ENCODE measurements at places on chromosomes 2 and 18. TPM values are rescaled to one million over a fixed set of nuclear protein-coding genes. Genes with fewer than 3 reads are reported as not detected.

GRCh38 chr2:64869126-64869525 is 120.1 kb upstream of the SLC1A4 start:
- DNase-seq: no peak

GRCh38 chr18:36297417-36298125 is at the start of gene FHOD3:
TSS of gene FHOD3 (plus strand) at chr18:36297713. CDS start at chr18:36297836, 123 bp downstream.
- DNase-seq: peak; percentile 36

DNA sequence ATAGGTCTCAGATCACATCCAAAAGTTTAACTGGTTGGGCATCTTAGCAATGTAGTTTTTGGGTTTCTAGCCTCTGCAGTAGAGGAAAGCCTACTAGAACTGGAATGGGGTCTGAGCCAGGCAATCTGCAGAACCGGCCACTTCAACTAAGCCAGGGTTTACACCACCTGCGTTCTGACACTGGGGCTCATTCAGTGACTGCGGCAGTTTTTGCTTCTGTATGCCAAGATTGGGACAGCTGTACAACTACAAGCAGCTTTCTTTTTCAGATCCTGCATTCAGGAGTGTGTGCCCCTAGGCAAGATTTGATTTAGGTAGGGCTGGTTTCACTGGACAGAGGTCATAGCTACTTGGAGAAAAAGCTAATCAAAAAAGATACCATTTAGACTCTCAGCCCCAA is 43.7 kb upstream of the IGFBP5 start:
- DNase-seq: no peak

GRCh38 chr18:8766559-8767293 is 61.4 kb downstream of the MTCL1 start:
- DNase-seq: no peak

DNA sequence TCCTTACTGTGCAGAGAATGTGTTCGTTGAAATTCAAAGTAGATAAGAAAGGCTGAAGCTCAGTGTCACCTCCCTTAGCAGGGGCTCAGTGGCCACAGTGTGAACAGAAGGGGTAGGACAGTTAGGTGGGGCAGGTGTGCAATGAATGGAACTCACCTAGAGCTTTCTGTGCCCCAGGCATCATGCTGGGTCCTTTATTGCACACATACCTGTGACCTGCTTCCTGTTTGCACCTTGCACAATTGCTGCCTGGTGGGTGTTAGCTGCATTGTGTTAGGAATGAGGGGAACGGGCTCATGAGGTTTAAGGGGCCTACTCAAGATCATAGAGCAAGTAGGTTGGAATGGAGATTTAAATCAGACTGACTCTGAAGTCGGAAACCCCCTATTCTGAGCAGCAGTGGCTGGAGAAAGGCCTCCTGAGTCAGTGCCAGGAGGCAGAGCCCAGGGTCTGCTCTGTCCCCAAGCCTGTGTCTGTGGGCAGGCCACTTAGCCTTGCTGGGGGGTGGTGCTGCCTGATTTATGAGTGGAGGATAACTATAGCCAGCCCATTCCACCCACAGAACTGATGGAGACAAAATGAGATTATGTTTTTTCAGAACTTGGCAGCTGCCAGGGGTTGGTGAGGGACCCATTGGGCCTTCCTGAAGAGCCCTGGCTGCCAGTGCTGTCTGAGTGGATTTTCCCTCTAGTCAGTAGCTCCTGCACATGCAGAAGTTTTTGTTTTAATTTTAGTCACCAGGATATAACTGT is 76.2 kb downstream of the NPAS2 start:
- DNase-seq: no peak

DNA sequence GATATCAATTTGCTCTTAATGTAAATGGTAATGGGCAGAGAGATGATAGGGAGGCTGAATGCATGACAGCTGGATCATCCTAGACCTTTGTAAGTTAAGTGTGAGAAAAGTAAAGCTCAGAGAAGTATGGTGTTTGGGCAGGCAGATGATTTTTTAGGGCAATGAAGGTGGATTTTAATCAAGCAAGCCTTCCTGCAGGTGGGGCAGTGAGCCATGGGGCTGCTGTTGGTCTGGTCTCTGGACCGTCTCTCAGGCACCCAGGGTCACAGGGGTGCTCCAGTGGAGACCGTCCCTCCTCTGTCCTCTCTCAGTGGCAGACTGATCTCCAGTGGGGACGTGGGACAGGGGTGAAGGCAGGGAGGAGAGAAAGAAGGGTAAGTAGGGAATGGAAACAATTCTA is 69.8 kb upstream of the STK17B start:
- no peak for DNase-seq

- no peak for DNase-seq
Measured at GRCh38 chr2:175147186-175147585, 20.8 kb downstream of the ATF2 start.

- DNase-seq: no peak
Measured at GRCh38 chr2:190948671-190949070, 65.3 kb downstream of the STAT1 start.

DNA sequence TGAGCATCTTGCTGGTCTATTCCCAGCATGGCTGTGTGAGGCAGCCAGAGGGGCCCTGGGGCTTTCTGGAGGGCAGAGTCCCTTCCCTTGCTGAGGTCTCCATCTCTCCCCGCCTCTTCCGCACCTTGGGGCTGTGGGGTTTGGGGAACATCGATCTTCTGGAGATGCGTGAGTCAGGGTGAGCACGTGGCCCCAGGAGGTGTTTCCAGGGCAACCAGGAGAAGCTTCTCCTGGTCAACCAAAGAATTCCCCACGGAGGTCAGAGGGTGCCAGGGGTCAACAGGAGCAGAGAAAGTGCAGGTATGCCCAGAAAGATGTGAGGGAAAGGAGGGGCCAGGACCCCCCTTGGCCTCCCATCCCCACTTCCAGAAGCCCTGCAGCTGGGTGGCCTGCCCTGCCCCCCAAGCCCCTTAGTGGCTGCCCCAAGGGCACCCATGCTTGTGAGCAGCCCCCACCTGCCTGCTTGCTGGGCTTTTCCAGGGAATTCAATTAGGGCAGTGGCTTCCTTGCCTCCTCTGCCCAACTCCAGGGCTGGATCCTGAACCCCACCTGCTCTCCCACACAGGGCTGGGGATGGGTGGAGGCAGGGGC is 2.8 kb upstream of the PROM2 start:
- DNase-seq: peak; percentile 15

DNA sequence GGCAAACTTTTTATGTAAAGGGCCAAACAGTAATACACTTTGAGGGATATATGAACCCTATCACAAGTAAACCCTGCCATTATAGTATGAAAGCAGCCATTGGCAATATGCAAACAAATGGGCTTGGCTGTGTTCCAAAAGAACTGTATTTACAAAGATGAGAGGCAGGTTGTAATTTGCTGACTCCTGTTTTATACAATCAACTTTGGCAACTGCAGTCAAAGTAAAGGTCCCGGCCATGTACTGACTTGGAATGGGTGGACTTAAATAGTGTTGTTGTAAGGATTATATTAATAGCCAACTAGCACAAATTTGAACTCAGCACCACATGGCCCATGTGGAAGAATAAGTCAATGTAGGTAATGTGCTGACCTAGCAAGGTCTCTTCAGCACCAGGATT is 223.4 kb downstream of the WDPCP start:
- no peak for DNase-seq

DNA sequence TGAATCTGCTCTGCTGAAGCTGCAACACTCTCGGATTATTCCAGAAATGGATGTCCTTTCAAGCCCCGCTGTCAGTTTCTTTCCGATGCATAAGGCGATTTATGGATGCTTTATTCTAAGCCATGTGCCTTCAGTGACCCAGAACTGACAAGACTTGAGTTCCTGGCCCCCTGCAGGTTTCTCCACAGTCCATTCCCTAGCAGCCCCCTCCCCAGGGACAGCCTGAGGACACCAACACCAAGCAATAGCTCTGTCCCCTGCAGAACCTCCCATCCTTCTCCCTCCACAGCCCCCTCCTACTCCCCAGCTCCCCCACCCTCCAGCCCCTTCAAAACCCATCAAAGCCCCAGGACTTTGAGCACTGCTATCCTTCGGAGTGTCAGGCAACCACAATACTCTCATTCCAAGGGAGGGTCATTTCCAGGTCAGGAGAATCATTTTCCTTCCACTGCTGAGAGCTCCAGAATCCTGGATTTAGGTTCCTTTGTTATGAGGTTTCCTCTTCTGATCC is 24.6 kb upstream of the SPP2 start:
- DNase-seq: no peak

DNA sequence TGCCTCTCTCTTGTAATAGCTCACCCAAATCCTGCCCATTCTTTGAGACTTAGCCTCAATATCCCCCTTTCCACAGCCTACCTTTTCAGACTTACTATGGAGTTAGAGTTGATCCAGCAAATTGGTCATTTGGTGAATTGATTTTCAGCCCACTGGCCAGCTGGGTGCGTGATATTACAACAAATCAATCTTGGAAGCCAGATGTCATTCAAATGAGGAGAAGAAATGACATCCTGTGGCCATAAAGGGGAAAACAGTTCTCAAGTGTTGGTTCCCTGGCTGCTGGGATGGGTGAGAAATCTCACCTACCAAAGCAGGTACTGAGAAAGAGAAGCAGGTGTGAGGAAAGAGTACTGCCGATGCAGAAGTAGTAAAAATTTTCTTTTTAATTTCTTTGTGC is 36.7 kb upstream of the FOXI3 start:
- DNase-seq: no peak

DNA sequence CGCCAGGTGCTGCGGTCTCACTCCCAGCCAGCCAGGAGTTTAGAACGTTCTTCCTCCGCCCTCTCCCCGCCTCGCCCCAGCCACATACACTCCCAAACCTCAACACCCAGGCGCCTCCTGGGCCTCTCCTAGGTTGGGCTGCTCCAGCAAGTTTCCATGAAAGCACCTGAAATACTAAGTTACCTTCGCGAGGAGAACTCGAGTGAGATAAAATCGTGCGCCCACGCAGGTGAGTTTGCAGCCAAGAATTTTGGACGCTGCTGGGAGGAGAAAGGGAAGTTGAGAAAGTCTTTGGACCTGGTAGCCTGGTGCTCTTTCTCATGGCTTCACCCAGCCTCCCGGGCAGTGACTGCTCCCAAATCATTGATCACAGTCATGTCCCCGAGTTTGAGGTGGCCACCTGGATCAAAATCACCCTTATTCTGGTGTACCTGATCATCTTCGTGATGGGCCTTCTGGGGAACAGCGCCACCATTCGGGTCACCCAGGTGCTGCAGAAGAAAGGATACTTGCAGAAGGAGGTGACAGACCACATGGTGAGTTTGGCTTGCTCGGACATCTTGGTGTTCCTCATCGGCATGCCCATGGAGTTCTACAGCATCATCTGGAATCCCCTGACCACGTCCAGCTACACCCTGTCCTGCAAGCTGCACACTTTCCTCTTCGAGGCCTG is at the start of gene GPR39:
TSS of gene GPR39 (plus strand) at position 83 of the 673 bp plus-strand sequence.
- DNase-seq: no peak

- no peak for DNase-seq
Measured at GRCh38 chr18:9330419-9330818, 4.2 kb upstream of the TWSG1 start.

GRCh38 chr2:54310311-54310710 is 54.3 kb upstream of the TSPYL6 start:
- no peak for DNase-seq

GRCh38 chr2:3131636-3132326 is 245.8 kb downstream of the EIPR1 start:
- no peak for DNase-seq

- peak; percentile 39 for DNase-seq
Measured at GRCh38 chr2:70523996-70524965, 29.3 kb downstream of the TGFA start.

GRCh38 chr2:236932831-236933361 is 152.8 kb upstream of the COPS8 start:
- no peak for DNase-seq

DNA sequence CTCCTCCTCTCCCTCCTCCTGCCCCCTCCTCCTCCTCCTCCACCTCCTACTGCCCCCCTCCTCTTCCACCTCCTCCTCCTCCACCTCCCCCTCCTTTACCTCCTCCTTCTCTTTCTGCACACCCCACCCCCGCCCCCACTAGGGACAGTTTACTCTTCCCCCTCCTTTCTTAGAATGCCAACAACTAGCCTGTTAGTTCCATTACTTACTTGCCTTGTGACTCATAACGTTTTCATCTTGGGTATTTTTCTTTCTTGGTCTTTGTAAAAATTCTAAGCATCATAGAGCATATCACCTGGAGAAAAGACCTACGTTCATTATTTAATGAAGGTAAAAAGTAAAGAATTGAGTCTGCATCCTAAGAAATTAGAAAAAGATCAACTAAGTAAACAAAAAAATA is 165.3 kb downstream of the NEDD4L start:
- DNase-seq: no peak

- no peak for DNase-seq
Measured at GRCh38 chr2:156517419-156517818, 81.2 kb downstream of the GPD2 start.

- DNase-seq: no peak
Measured at GRCh38 chr2:238081150-238081549, 19.0 kb upstream of the ESPNL start.

The KDM3A gene
- 94.7 TPM for total RNA-seq

The AKAIN1 gene
- not detected for total RNA-seq

The FAM117B gene
- 22.1 TPM for total RNA-seq

The SERPINB13 gene
- total RNA-seq: not detected

The CELF4 gene
- total RNA-seq: not detected

The MARCHF4 gene
- not detected for total RNA-seq

The MAL gene
- total RNA-seq: 184 TPM

The LAMA3 gene
- total RNA-seq: 0.19 TPM

The NEU4 gene
- not detected for total RNA-seq

The MAPK4 gene
- total RNA-seq: not detected

The LYPD6 gene
- not detected for total RNA-seq

The GRB14 gene
- not detected for total RNA-seq

Data from activated naive CD8-positive, alpha-beta T cell treated with anti-CD3 and anti-CD28 coated beads, Interleukin-2, amount 10 ng/mL, durations not matched to agents 7 days and 5 days (primary cell).